WTC11 (cell line): ENCODE measurements at places on chromosomes 16 and 17. TPM values are rescaled to one million over a fixed set of nuclear protein-coding genes. Genes with fewer than 3 reads are reported as not detected.

- no peak overlapping the region for H3K4me3 ChIP-seq
- no peak for DNase-seq
- no peaks in the 10 kb centered on the region for H3K4me1 ChIP-seq
- no peaks in the 10 kb centered on the region for H3K27me3 ChIP-seq
- H3K27ac ChIP-seq: no peak overlapping the region
- H3K36me3 ChIP-seq: no peaks in the 10 kb centered on the region
These were observed 12.3 kb downstream of the HMOX2 start for GRCh38 chr16:4488499-4488967.

SULT1A1 gene
- 3.2 to 5.6 TPM (median 5.4 TPM) in 3 replicates for total RNA-seq

DNA sequence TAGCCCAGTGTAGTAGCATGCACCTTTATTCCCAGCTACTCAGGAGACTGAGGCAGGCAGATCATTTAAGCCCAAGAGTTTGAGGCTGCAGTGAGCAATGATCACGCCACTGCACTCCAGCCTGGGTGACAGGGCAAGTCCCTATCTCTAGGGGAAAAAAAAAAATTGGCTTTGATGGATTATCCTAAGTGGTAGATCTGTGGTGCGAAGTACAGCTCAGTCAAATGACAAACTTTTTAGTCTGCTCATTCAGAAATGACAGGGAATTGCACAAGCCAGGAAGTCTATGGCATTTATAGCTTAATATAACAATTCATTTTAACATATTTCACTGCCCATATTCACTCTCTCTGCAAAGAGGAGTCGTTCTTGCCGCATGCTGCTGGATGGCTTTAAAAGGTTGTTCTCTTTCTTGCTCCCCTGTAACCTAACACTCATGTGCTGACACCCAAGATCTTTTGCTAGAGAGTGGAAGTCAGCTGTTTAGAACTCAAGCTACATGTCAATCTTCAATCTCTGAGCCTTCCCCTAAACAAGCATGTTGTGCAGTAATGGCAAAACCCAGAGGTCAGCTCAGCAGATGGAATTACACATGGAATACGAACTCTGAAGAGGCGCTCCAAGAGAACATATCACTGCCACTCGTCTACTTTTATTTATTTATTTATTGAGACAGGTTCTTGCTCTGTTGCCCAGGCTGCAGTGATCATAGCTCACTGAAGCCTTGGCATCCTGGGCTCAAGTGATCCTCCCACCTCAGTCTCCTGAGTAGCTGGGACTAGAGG is 32.8 kb downstream of the RNF157 start:
- DNase-seq: no peak
- H3K36me3 ChIP-seq: peaks cover 3% of the 10 kb centered on the region
- peaks cover 3% of the 10 kb centered on the region for H3K4me1 ChIP-seq
- no peaks in the 10 kb centered on the region for H3K27me3 ChIP-seq
- H3K27ac ChIP-seq: no peak overlapping the region

COPZ2 gene
- total RNA-seq: 0.37 to 0.44 TPM in 2 of 3 replicates, not detected in the other

DNA sequence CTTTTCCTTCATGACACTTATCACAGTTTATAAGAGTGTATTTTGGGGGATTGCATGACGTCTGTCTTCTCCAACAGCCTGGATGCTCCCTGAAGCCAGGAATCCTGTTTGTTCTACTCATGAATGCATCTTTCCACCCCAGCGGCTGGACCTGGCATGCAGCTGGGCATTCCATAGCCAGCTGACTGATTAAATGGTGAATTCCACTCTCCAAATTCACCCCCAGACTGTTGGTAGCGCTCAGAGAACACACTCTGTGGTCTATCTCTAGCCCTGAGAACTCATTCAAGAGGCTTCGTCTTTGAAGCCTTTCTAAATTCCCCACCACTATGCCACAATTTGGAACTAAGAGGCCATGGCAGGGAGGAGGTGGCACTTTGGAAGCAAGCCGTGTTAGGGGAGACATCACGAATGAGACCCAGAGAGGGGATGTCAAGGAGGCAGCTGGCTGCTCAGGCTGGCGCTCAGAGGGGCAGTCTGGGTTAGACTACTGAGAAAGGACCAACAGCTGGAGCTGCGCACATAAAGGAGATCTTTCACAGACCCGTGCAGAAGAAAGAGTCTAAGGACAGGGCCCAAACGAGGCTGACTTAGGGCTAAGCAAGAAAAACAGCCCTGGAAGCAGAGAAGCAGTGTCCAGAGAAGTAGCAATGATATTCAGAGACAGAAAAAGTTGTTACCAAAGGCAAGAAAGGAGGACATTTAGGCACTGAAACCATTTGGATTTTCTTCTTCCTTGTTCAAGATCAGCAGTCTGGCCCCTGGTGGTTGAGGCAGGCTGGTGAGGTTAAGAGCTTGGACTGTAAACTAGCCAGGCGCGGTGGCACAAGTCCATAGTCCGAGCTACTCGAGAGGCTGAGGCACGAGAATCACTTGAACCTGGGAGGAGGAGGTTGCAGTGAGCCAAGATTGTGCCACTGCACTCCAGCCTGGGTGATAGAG is 42.4 kb upstream of the ZNF629 start:
- no peaks in the 10 kb centered on the region for H3K4me1 ChIP-seq
- H3K36me3 ChIP-seq: no peaks in the 10 kb centered on the region
- no peak overlapping the region for H3K4me3 ChIP-seq

EIF3CL gene
- 92.5 to 144 TPM (median 103 TPM) in 3 replicates for total RNA-seq

DNA sequence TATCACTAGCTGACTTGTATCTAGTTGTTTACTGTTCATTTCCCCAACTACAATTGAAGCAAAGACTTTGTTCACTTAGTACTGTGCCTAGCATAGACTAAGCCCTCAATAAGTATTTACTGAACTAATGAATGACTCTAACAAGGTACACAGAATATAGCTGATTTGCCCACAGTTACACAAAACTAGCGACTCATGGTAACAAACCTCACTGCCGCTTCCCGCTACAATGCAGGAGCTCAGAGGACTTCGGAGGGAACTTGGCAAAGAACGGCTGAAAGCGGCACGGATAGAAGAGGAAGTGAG is 524 bp downstream of the EFTUD2 start:
- H3K36me3 ChIP-seq: peaks cover 16% of the 10 kb centered on the region
- peaks cover 12% of the 10 kb centered on the region for H3K4me1 ChIP-seq
- H3K27me3 ChIP-seq: no peaks in the 10 kb centered on the region; the same call in 1 of the 2 replicates

- H3K27ac ChIP-seq: no peak overlapping the region
- DNase-seq: no peak
- peaks cover 22% of the 10 kb centered on the region for H3K4me1 ChIP-seq
- H3K27me3 ChIP-seq: no peaks in the 10 kb centered on the region; the same call in 1 of the 2 replicates
- H3K36me3 ChIP-seq: no peaks in the 10 kb centered on the region
- H3K4me3 ChIP-seq: no peak overlapping the region
These were observed 12.6 kb upstream of the WSCD1 start for GRCh38 chr17:6057562-6057961.

GALK1 gene
- 42.2 to 49.9 TPM (median 49.4 TPM) in 3 replicates for total RNA-seq

DNA sequence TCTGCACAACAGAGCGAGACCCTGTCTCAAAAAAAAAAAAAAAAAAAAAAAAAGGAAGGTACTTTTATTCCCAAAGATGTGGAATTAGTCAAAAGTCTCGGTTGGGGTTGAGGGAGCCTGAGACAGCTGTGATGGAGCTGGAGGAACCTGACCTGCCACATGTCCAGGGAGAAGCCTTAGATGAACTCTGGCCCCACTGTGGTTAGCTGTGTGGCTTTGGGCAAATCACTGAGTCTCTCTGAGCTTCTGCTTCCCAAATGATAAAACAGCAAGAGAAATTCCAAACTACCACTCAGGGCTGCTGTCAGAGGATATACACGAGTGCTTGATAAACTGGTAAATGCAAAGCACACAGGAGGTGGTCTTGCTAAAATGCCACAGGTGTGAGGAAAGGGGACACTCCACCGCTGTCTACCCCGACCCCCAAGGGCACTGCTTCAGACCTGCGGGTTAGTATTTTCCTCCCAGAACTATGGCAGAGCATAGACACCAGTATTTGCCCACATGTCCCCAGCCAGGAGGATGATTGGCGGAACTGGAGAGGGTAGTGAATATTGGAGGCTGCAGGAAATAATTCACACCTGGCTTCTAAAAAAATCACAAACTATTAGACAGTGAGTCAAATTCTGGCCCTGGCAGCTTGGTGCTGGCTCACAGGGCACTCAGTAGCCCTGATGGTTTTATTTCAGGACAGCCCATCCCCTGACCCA is 14.7 kb downstream of the DRC3 start:
- no peaks in the 10 kb centered on the region for H3K4me1 ChIP-seq
- no peaks in the 10 kb centered on the region for H3K27me3 ChIP-seq
- H3K36me3 ChIP-seq: no peaks in the 10 kb centered on the region
- DNase-seq: no peak

- no peaks in the 10 kb centered on the region for H3K4me1 ChIP-seq
- no peak overlapping the region for H3K27ac ChIP-seq
- no peak for DNase-seq
- H3K27me3 ChIP-seq: peaks cover 15% of the 10 kb centered on the region; the same call in 1 of the 2 replicates
- H3K4me3 ChIP-seq: no peak overlapping the region
- H3K36me3 ChIP-seq: peaks cover 79% of the 10 kb centered on the region
These were observed 492.8 kb upstream of the EEF2KMT start for GRCh38 chr16:5590416-5590815.

DNA sequence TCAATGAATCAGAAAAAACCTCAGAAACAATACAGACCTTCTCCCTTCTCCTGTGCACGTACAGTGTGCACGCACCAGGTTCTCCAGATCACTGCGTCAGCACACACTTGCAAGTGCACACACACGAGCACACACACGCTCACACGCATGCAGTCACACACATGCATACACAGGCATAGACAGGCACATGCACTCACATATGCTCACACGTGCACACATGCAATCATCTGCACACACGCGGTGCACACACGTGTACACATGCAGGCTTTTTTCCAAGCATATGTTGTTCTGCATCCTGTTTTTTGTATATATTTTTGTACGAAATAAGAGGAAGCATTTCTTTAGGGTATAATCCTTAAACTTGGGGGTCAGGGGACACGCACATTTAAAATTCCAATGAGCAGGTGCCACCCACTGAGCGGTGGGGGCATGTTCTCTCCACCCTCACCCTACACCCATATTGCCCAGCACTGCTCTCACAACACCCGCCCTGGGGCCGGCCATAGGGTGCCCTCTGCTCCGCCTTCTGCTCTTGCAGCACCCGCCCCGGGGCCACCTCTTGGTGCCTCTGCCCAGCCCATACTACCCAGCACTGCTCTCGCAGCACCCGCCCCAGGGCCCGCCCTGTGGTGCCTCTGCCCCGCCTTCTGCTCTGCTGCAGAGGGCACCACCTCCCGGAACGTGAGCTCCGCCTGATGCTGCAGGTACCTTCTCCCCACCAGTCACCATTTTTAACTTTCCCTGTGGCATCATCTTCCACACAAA is 20.9 kb downstream of the KLHDC4 start:
- no peak overlapping the region for H3K27ac ChIP-seq
- no peak overlapping the region for H3K4me3 ChIP-seq
- H3K36me3 ChIP-seq: peaks cover 67% of the 10 kb centered on the region
- H3K27me3 ChIP-seq: no peaks in the 10 kb centered on the region; the same call in 1 of the 2 replicates
- no peak for DNase-seq

DNA sequence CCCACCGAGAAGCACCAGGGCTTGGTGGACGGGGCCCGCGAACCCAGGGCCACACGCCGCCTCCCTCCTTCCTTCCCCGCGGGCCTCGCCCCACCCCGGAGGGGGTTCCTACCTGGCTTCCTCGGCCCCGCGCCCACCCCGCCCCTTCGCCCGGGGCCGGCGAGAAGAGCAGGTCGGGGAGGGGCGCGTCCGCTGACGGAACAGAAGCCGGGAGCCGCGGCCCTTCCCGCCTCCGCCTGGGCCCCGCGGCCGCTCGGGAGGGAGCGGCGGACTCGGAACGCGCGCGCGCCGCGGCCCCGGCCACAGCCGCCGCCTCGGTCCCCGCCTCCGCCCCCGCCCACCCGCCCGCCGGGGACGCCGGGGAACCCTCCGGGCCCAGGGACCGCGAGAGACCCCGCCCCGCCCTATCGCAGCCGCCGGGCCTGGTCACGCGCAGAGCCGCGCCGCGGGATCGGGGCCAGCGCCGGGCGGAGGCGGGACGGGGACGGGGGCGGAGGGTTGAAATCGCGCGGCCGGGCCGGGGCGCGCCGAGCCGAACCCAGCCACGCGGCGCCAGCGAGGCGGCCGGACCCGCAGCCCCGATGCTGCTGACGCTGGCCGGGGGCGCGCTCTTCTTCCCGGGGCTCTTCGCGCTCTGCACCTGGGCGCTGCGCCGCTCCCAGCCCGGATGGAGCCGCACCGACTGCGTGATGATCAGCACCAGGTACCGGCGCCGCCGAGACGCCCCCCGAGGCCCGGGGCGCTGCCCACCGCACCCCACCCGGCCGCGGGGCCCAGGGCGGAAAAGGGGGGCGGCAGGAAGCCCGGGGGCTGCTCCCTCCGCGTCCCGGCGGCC is at the start of gene TLCD3A:
TSS of gene TLCD3A (plus strand) at position 530 of the 835 bp plus-strand sequence. CDS start at position 582, 52 bp downstream.
- no peak within 1 kb of the TSS for H3K27ac ChIP-seq
- H3K4me3 ChIP-seq: peak within 1 kb of the TSS; percentile 86
- H3K4me1 ChIP-seq: peaks cover 18% of the 10 kb centered on the region
- peak; percentile 70 for DNase-seq
- peaks cover 24% of the 10 kb centered on the region for H3K36me3 ChIP-seq

CD7 gene
- 0.74 to 1.3 TPM (median 0.92 TPM) in 3 replicates for total RNA-seq

MPP2 gene
- total RNA-seq: 29.3 to 31.4 TPM (median 29.9 TPM) in 3 replicates

GRCh38 chr17:28999206-28999605 is 6.6 kb downstream of the SEZ6 start:
- no peak for DNase-seq
- H3K27me3 ChIP-seq: peaks cover 34% of the 10 kb centered on the region
- no peak overlapping the region for H3K4me3 ChIP-seq
- peaks cover 48% of the 10 kb centered on the region for H3K4me1 ChIP-seq

- peaks cover 30% of the 10 kb centered on the region for H3K4me1 ChIP-seq
- no peaks in the 10 kb centered on the region for H3K36me3 ChIP-seq
- no peak overlapping the region for H3K4me3 ChIP-seq
These were observed 105.4 kb downstream of the FTO start for GRCh38 chr16:53809088-53809932.

C17orf75 gene
- 35.5 to 49.4 TPM (median 35.5 TPM) in 3 replicates for total RNA-seq

GRCh38 chr17:49520386-49521087 is 25.4 kb downstream of the NGFR start:
- DNase-seq: peak; percentile 5
- peaks cover 11% of the 10 kb centered on the region for H3K4me1 ChIP-seq
- no peak overlapping the region for H3K4me3 ChIP-seq

ABCA8 gene
- 0.15 to 0.25 TPM (median 0.21 TPM) in 3 replicates for total RNA-seq

GRCh38 chr17:82235056-82235774 is 6.4 kb downstream of the SLC16A3 start:
- no peak overlapping the region for H3K4me3 ChIP-seq
- peaks cover 2% of the 10 kb centered on the region; the same call in 1 of the 2 replicates for H3K36me3 ChIP-seq
- peaks cover 7% of the 10 kb centered on the region for H3K4me1 ChIP-seq
- no peak for DNase-seq
- H3K27me3 ChIP-seq: peaks cover 3% of the 10 kb centered on the region
- H3K27ac ChIP-seq: no peak overlapping the region

GRCh38 chr17:77354670-77355455 is 214.1 kb downstream of the SEC14L1 start:
- H3K4me1 ChIP-seq: peaks cover 26% of the 10 kb centered on the region
- H3K27ac ChIP-seq: peak overlapping the region; percentile 28
- H3K36me3 ChIP-seq: peaks cover 9% of the 10 kb centered on the region; the same call in 1 of the 2 replicates
- H3K27me3 ChIP-seq: no peaks in the 10 kb centered on the region
- no peak overlapping the region for H3K4me3 ChIP-seq

TBC1D26 gene
- total RNA-seq: 2.2 to 3.6 TPM (median 3.5 TPM) in 3 replicates

GSE1 gene
- 91.0 to 124 TPM (median 93.8 TPM) in 3 replicates for total RNA-seq
